ENCODE measurements at places on chromosomes 13 and 19.
A peak's percentile ranks its signal among the peaks of the same experiment; 100 is the strongest.

DNA sequence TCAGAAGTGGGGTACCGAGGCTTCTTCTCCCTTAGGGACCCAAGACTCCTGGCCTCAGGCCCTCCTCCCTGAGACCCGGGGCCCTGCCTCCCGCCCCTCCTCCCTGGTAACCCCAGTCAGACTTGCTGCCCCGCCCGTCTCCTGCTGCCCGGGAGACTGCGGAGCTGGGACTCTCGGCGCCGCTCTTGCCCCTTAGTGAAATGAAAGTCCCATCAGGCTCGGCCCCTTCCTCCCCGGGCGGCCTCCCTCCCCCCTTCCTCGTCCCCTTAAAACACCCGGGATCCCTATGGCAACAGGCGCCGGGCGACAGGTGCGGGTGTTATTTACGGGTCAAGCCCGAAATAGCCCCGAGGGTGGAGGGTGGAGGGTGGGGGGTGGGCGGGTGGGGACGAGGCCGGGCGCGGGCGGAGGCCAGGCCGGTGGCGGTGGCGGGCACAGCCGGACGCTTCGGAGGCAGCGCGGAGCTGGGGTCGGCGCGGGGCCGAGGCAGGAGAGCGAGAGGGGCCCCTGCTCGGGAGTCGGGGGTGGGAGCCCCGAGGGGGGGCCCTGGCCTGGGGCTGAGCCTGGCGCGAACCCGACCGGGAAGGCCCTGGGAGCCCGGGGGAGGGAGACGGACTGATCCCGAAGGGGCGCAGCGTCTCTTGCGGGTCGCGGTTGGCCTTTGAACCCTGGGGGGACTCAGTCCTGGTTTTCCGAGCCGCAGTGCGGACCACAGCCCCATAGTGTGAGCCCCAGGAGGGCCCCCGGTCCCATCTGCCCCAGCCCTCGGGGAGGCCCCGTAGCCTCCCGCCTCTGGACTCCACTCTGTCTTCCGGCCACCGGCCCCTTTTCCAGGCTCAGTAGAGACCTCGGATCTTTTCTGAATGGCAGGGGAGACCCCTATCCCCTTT is at the start of gene CACNG6:
Gene CACNG6, plus strand, starts transcription at position 414 of the 890 bp plus-strand sequence. CDS start 1,241 bp downstream, outside the sequence.
- DNase-seq, result peak; percentile 79

GRCh38 chr19:6593651-6594416 is 2.9 kb upstream of the CD70 start:
- DNase-seq, result no peak

GRCh38 chr19:55346725-55347441 is 7.2 kb downstream of the KMT5C start:
- DNase-seq, result no peak

- DNase-seq, result no peak
Measured at GRCh38 chr13:32426990-32427851, 709 bp downstream of the N4BP2L1 start.

DNA sequence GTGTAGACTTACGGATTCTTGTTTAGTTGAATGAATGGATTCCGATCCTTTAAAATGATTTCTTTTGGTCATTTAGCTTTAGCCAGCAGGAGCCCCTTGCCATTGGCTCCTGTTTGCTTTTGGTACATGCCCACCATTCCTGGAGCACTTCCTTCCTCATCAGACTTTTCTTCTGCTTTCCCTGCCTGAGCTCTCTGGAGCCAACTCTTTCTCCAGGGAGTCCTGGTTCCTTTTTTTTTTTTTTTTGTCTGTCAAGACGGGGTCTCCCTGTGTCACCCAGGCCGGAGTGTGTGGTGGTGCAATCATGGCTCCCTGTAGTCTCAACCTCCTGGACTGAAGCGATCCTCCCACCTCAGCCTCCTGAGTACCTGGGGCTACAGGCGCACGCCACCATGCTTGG is 37.8 kb downstream of the SMARCA4 start:
- DNase-seq, result no peak

DNA sequence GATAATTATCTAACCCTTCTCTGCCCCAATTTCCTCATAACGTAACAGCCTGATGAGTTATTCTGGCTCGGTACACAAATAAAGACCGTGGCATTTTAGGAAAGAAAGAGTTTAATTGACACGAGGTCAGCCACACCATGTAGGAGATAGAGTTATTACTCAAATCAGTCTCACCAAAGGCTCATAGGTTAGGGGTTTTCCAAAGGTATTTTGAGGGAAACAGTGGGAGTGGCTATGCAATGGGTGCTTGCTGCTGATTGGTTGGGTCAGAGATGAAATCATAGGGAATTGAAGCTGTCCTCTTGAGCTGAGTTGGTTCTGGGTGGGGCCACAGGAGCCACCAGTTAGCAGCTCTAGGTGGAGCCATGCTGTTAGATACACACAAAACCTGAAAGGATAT is 137.5 kb downstream of the FREM2 start:
- DNase-seq, result no peak

- DNase-seq, result no peak
Measured at GRCh38 chr13:50549221-50549942, 294.1 kb downstream of the DLEU7 start.

DNA sequence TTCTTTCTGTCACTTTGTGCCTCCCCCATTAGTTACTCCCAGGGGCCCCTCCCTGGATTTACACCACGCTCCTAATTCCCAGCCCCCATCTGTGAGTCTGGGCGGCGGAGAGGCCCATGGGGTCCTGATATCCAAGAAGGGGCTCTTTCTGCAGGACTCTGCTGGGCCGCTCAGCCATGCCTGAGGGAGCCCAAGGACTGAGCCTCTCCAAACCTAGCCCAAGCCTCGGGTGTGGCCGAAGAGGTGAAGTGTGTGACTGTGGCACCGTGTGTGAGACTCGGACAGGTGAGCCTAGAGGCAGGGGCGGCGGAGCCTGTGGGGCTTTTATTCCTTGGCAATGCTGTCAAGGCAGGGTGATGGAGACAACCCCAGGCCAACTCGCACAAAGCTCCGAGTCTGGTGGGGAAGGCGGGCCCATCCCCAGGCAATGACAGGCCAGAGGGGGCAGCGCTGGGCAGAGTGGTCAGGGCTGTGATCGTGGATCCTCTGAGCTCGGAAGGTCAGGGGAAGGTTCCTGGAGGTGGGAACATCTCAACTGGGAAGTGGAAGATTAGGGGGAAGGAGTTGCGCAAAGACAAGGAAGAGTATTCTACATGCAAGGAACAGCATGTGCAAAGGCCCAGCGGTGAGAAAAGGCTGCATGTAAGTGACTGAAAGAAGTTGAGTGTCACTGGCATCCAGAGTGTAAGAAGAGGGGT is 1.6 kb downstream of the PLEKHG2 start:
- DNase-seq, result no peak

DNA sequence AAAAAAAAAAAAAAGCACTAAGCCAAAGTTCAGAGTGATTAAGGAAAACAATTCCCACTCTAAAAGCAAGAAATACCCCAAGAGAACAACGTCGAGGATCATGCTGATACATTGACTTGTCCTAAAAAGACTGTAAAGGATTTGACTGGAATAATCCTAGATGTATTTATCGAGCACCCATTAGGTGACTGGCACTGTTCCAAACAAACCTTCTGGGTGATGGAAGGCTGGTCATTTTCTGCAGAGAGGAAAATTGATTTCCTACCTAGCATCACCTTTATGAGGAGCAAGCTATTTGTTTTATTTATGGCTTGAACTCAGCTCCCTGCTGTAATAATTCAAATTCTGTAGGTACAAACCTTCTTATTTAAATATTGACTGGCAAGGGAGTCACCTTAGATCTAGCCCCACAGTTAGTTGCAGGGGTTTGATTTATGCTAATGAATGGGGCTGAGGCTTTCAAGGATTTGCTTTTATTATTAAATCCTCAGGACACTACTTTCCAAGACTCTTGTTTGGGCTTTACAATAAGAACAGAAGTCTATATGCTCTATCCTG is 471.0 kb downstream of the OLFM4 start:
- DNase-seq, result no peak

GRCh38 chr19:35451338-35452096 is 3.5 kb downstream of the FFAR2 start:
- DNase-seq, result no peak

DNA sequence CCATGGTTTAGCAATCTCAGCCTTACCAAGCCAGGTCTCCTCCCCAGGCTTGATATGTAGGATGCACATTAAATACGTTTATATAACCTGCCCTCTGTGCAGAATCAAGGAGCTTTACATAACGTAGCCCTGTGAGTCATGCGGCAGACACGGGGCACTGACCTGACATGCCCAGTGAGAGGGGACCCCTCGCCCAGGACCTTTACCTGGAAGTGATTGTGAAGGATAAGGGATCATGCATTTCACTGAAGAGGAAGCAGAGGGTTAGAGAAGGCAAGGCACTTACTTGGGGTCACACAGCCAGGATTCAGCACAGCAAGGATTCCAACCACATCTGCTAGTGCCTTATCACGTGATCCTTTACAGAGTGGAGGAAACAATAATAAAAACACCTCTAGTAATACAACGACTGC is 18.9 kb upstream of the FOSB start:
- peak; percentile 18 for DNase-seq

- no peak for DNase-seq
Measured at GRCh38 chr13:32751340-32751739, 165.1 kb downstream of the PDS5B start.

DNA sequence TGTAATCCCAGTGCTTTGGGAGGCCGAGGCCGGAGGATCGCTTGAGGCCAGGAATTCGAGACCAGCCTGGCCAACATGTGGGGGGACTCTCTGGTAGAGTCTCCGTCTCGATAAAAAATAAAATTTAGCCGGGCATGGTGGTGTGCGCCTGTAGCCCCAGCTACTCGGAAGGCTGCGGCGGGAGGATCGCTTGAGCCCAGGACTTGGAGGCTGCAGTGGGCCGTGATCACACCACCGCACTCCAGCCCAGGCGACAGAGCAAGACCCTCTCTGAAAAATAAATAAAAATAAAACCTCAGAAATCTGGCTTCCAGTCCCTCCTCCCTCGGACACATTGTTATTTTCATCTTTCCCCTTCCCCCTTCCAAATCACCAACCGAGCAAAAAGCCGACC is 332 bp downstream of the IRGQ start:
- no peak for DNase-seq

DNA sequence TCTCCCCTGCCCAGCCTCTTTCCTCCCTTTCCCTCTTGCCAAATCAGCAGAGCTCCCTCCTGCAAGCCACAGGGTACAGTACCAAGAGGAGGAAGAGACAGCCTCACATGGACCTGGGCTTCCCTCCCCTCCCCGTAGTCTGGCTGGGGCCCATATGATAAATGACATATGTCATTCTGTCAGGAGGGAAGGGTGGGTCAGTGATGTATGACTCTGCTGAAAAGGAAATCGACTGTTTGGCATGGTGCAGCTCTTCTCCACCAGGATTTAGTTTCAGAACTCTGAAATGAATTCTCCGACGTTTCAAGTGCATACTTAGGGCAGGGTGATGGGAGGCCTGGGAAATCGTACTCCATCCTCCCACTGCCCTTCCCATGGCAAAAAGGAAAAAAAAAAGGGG is 9.8 kb downstream of the TSHZ3 start:
- no peak for DNase-seq

DNA sequence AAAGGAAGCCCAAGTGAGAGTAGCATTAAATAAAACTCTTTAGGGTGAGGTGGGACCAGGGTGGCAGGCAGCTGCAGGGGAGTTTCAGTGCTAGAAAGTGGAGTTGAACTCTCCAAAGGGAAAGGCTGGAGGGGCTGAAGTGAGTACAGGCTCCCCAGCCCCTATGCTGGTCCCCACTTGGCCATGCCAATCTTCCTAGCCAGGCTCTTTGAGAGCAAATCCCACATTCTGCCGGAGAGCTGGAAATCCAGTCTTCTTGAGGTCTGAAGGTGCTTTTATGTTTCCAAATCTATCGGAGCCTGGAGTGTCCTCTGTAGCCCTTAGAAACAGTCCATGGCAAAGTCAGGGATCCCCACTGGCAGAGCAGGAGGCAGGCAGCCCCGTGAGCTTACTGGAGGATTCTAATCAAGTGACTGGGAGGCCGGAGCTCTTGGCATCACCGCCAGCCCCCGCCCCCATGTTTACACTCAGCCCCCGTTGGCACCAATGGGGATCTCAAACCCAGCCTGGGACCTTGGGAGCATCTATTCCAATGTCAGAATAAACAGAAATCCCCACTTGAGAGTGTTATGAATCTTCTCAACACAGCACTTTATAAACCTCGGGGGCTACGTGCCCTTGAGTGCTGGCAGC is 18.3 kb downstream of the ZNF536 start:
- no peak for DNase-seq

- no peak for DNase-seq
Measured at GRCh38 chr19:40723661-40724254, 6.8 kb downstream of the ITPKC start.

DNA sequence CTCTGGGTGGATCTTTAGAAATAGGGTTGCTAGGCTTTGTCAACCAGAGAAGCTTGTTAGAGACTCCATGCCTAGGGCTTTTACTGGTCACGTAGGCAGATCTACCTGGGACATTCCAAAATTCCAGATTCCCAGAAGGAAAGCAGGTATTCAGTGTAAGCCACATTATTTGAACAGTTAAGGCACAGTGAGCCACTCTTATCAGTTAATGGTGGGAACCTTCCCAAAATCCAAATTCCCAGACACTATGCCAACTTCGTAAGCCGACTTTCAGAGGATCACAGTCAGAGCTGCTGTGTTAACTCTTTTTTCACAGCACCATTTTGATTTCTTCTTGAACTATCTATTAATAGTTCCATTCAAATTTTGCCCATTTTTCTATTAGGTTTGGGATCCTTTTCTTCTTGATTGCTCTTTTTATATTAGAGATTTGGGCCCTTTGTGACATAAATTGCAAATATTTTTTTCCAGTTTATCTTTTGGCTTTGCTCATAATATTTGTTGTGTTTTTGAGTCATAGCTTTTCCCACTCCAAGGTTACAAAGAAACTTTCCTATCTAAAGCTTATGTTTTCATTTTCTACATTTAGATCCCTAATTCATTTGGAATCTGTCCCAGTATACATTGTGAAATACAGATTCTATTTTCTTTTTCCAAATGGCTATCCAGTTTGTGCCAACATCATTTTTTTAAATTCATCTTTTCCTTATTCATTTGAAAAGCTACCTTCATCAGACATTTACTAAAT is 77.3 kb downstream of the DHRS12 start:
- DNase-seq, result no peak
